Right atrium auricular region (tissue), 2 donors: ENCODE measurements at places on chromosomes 7 and 10.

- no peak for DNase-seq
Observed at GRCh38 chr7:121269798-121270197, 59.0 kb upstream of the WNT16 start.

- DNase-seq, result no peak
Observed at GRCh38 chr7:146960773-146961391, 844.3 kb downstream of the CNTNAP2 start.

DNA sequence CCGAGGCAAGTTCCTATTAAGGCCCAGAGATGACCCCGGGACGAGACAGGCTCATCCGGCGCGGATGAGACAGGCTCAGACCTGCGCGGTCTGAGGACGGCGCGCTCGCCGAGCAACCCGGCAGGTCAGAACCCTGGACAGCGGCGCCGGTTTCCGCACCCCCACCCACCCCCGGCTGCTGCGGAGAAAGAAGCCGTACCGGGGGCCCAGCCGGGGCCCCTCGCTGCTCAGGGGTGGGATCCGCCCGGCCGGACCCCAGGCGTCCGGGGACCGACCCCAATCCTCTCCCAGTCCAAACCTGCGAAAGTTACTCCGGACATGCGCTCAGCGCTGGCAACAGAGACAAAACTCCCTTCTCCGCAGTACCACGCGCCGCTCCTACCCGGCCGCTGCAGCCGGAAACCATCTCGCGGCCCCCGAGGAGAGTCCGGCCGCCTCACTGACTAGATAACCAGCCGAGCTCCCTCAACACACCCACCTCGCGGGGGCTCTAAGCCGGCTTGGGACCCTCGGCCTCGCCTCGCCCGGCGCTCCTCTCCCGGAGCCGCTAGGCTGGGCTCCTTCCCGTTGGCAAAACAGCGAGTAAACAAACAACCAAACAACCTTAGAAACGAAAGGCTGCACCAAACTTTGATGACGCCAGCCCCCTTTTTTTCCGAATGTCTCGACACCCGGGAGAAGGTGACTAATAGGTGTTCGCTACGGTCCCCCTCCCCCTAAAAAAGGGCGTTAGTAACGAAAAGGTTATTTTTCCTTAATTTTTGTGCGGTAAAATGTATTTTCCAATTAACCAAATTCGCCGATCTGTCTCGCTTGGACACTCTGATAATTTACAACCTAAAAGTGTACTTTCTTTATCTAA is 2.3 kb upstream of the DRGX start:
- DNase-seq, result peak; percentile 59

DNA sequence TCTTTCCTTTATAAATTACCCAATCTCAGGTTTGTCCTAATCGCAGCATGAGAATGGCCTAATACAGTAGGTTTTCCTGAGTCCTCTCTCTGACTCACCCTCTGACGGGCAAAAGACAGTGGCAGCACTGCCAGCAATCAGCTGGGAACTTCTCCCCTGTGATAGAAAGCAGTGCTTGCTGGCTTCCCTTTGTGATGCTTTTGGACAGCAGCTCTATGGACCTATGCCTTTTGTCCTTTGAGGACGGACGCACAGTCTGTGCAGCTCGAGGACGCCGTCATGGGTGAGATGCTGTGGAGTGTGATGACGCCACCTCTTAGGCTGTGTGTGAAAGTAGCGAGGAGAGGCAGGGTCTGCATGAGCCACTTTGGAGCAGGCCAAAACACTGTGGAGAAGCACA is 68.8 kb downstream of the KIAA1217 start:
- peak; percentile 71 for DNase-seq

DNA sequence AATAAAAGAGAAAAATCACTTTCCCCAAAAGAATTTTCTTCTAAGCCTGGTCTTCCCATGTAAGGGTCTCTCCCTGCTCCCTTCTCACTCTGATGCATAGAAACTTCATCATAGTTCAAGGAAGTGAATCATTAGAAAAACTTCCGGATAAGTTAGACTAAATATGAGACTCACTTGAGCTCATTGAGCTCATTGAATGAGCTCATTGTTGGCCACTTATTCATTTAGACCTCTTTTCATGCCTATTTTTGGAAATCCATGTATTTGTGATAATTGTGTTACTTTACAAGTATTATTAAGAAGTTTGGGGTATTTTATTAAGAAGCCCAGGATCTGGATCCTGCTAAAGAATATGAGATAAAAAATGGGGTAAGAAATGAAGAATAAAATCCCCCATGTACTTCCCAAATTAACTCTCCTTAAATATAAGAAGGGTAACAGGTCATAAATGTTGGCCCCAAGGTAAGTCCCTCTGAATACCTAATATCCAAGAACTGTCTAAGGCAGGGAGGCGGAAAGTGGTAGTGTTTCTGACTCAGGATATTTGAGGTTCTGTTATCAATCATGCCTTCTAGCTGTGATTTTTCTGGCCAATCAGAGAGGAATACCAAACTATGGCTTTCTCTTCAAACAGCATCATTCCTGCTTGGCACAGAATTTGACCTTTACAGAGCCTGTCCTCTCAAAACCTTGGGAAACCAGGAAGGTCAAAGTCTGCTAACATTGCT is 236.5 kb upstream of the PTN start:
- DNase-seq, result no peak

- no peak for DNase-seq
Observed at GRCh38 chr10:90075995-90076394, 374.6 kb downstream of the KIF20B start.

DNA sequence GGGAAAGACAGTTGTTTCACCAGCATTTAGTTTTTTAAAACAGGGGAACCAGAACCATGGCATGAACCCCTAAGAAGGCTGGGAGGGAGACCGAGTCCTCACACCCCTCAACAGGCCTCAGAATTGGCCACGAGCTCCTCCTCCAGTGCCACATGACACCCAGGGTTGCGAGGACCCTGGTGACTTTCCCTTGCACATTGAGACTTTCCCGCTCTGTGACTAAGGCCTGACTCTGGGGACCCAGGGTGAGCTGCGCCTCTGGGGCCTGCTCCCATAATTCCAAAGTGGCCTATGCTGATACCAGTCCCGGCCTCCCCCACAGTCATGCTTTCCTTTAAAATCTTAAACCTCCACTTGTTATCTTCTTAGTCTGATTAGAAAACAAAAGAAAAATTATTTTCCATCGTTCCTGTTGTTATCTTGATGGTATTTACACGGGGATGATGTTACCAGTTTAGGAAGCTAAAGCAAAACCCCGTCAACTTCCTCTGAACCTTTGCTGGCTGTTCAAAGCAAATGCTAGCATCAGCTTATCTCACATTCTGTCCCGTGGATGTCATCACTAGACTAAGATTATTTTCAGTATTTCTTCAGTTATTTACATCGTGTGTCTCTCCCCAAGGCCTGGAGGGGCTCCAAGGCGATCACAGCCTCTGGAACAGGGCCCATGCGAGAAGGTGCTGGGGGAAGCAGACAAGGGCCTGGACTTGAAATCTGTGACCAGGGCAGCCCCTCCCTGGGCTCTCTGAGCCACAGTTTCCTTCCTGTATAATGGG is 42.1 kb downstream of the FAM53B start:
- DNase-seq, result no peak

- DNase-seq, result no peak
Observed at GRCh38 chr7:18498341-18498740, 2.8 kb downstream of the HDAC9 start.

GRCh38 chr10:122882766-122883165 is 3.4 kb upstream of the FAM24B start:
- no peak for DNase-seq

GRCh38 chr7:31563951-31564350 is 50.1 kb downstream of the ITPRID1 start:
- DNase-seq, result no peak

DNA sequence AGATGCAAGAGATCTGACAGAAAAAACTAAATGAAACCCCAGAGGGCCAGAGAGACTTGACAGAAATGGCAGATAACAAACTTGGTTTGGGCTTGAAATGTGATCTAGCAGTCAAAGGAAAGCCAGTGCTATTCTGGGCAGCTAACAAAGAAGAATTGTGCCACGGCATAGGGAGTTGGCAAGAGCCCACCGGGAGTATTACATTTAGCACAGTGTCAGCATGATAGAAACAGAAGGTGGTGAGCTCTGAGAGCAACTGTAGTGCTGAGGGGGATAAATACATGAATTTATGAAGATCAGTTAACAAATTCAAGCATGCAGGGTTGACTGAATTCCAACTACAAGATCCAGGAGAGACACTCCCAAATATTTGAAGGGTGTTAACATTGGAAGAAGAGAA is 91.1 kb downstream of the AHCYL2 start:
- DNase-seq, result no peak

DNA sequence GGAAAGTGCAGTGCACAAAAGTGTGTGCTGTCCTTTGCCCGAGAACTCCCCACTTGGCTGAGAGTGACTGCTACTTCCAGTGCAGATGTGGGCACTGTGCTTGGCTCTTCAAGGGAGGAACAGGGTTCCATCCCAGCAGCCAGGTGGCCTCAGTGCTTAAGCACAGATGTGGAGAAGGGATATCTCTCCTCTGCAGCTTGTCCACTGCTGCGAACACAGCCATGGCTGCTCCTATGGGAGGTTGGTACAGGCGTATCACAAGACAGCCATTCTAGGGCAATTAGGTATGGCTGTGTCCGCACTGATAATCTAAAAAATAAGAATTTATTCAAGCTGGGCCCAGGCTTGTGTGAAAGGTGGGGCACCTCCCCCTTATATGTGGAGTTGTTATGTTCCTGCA is 66.6 kb downstream of the GLCCI1 start:
- DNase-seq, result no peak

DNA sequence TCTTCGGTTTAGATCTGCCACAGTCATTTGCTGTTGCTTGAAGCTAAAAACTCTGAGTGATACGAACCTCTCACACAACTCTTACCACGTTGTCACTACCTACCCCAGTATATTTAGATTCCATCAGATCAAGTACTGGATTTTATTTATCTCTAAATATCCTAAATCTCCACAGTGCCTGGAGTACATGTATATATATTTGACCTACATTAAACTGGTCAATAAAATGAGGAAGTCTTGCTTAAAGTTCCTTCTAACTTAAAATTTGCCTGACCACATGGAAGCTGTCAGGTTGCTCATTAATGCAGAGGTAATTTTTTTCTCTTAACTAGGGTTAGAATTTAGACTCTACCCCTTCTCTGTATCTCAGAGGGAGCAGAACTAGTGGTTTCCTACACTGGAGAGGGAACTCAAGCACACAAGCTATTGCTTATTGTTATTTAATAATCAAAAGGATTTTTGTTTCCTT is 3.1 kb upstream of the MACC1 start:
- DNase-seq, result no peak

- no peak for DNase-seq
Observed at GRCh38 chr7:18575622-18576572, 80.3 kb downstream of the HDAC9 start.

- no peak for DNase-seq
Observed at GRCh38 chr10:50567384-50567783, 56.4 kb downstream of the SGMS1 start.

DNA sequence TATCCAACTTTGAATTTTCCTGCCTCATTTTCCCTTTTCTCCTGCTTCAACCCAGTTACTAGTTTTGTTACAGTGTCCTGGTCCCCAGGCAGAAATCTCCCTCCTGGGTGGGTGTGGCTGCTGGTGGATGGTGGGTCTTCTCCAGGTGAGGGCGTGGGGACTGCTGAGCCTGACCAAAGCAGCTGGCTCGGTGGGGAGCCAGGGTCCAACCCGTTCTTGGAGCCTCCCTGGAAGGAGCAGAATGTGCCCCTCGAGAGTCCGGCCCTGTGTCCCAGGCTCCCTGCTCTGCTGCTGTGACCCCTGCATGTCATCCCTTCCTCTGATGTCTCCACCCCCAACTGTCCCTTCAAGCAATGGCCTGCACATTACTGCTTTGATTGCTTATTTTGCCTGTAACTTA is 86.6 kb upstream of the TCERG1L start:
- DNase-seq, result no peak

DNA sequence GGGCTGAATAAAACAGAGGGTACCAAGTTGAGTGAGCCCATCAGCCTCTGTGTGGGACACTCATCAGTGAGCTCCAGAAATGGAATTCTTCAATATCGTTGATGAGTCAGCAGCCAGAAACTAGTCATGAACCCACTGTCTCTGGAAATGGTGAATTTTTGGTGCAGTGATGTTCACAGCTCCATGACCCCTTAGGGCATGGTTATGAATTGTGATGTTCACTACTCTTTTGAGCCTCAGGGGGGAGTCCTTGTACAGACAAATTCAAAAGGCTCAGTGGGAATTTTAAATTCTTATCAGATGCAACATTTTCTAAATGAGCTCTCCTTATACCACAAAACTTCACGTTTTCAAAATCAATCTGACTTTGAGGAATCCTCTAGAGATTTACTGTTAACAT is 335.7 kb downstream of the PHTF2 start:
- no peak for DNase-seq

GRCh38 chr10:119706521-119707278 is 19.1 kb upstream of the INPP5F start:
- DNase-seq, result no peak

GRCh38 chr10:5449823-5450222 is 37.5 kb downstream of the NET1 start:
- peak; percentile 64 for DNase-seq

DNA sequence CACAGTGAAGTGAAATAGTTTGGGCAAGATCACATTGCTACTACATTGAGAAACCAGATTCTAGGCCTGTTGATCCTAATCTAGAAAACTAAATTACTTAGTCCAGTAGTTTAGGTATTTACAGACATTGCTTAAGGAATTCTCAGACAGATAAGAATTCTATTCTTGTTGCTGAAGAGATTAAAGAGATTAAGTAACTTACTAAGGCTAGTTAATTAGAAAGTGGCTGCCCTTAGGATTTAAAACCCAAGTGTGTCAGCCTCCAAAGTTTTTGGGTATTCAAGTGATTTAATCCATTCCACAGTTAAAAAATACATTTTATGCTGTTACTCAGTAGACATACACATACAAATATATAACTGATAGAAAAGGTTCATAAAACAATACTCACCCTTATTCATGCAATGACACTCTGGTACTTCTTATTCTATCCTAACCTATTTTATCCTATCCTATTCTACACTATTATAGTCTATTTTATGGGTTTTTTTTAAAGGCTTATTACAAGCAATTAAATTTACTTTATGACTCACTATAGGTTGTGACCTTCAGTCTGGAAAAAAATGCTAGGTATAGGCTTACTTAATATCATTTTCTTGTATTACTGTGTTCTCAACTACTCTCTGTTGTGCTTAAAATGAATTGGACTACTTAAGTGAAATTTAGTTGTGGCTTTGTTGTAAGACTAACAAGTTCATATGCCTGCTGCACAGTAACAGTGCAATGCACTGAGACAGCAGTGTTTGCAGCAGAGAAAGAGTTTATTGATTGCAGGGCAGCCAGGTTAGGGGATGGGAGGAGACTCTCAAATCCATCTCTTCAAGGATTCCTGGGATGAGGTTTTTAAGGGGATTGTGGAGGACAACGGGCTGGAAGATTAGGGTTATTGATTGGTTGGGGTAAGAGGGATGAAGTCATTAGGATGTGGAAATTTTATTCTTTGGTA is 10.7 kb downstream of the SPAM1 start:
- no peak for DNase-seq
